ENCODE measurements at places on chromosomes 16 and 17. TPM values are rescaled to one million over a fixed set of nuclear protein-coding genes. Genes with fewer than 3 reads are reported as not detected.
A peak's percentile ranks its signal among the peaks of the same experiment; 100 is the strongest.

Gene TSPAN10
- 6.6 TPM for polyA plus RNA-seq

Gene KRTAP4-1
- not detected for polyA plus RNA-seq

Gene JMJD8
- polyA plus RNA-seq, result 48.7 TPM

Gene NTN3
- polyA plus RNA-seq, result 4.4 TPM

DNA sequence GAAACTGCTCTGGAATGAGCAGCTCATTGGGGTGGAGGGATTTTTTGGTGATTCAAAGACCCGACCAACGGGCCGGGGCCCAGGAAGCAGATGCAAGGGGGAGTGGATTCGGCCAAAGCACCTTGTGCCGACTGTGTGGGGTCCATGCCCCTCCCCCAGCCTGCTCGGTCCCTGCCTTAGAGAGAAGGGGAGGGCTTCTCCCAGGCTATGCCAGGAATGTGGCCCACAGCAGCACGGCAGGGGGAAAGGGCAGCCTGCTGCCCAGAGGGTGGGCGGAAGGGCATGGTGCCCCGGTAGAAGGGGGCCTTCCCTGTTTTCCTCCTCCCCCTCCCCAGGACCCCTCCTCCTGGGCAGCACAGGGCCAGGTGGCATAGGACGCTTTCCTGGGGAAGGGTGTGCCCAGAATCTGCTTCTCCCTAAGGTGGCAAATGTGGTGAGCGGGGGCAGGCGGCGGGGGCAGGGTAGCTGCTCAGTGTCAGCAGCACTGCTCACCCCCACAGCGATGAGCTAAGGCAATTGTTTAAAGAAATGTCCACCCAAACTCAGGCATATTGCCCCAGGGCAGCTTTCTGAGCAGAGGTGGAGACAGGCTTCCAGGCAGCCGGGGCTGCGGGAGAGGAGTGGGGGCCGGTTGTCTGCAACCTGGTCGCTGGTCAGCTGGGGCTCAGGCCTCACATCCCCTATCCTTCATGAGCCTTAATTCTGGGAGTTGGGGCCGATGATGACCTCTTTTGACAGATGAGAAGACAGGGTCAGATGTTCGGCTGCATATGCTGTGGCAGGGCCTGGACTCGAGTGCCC is 33.9 kb upstream of the MLKL start:
- DNase-seq, result no peak

DNA sequence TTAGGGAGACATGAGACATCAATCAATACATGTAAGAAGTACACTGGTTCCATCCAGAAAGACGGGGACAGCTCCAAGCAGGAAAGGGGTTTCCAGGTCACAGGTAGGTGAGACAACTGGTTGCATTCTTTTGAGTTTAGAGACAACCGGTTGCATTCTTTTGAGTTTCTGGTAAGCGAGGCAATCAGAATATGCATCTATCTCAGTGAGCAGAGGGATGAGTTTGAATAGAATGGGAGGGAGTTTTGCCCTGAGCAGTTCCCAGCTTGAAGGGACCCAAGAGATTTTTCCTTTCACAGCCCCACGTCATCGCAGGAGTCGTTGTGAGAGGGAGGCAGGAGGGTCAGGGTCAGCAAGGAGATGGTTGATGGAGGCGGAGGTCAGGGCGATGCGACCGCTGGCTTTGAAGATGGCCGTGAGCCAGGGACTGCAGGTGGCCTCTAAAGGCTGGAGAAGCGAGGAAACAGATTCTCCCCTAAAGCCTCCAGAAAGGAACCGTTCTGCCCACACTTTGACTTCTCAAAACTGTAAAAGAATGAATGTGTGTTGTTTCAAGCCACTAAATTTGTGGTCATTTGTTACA is 36.5 kb downstream of the IRF8 start:
- no peak for DNase-seq

- no peak for DNase-seq
These were observed 213.4 kb upstream of the GSE1 start for GRCh38 chr16:85399583-85400284.

DNA sequence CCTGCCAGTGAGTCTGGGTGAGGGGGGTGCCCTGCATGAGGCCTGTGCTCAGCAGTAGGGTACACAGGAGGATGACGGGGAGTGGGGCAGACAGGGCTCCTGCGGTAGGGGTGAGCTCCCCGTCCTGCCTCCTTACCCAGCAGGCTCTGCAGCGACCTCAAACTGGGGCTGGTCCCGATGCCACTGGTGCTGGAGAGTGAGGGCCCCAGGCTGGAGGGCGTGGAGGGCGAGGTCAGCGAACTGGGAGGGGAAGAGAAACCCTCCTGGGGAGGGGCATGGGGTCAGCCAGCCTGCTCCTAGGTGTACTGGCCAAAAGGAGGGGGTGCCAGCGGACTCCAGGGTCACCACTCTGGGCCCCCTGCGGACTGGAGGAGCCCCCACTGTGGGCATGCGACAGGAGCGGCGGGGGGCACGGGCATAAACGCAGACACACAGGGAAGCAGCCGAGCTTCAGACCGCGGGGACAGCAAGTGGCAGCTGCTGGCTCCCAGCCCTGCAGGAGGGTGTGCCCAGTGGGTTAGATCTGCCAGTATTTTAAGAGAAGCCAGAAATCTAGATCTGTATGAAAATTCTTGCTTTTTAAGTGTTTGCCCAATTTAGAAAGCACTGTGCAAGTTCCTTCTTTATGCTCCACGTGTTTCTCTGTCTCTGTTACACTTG is 9.0 kb upstream of the VASN start:
- DNase-seq, result no peak

GRCh38 chr17:21193031-21193430 is 20.9 kb downstream of the TMEM11 start:
- no peak for DNase-seq

DNA sequence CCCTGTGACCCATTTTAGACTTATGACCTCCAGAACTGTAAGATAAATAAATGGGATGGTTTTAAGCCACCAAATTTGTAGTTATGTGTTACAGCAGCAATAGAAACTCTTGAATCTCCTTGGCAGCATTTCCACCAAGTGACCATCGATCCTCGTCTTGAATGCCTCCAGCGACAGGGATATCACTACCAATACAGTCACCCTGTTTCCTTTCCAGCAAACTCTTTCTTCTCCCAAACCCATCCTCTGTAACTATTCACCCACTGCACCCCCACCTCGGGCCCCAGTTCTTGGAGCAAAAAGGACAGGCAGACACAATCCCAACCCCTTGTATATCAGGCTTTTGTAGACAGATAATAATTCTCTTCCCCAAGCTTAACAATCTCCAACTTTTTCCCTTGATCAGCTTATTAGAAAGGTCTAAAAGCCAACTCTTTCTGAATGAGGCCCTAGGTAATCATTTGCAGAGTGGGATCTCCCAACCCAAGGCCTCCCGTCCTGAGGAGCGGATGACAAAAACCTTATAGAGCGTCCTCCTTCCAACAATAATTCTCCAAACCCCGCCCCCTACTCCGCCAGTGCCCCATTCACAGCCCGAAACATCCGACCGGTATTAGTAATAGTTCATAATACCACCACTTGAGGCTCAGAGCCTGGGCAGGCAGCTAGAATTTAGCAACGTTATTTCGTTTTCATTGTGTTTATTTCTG is 14.7 kb upstream of the PLLP start:
- DNase-seq, result no peak

GRCh38 chr16:71499775-71500364 is 10.7 kb upstream of the ZNF19 start:
- peak; percentile 39 for DNase-seq

DNA sequence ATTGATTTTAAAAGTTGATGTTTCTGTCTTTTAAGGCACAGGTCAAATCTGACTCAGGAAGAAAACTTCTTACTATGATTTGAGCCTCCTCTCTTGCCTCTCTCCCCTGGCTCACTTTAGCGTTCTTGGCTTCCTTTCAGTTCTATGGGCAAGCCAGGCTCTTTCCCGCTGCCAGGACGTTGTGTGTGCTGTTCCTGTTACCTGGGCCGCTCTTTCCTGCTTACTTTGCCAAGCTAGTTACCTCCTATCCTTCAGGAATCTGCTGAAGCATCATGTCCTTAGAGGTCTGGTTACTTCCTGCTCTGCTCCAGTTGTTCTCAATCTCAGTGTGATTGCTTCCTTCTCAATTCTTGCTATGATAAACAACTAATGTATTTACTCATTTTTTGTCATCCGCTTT is 1108.5 kb upstream of the EEF2KMT start:
- no peak for DNase-seq

- DNase-seq, result no peak
These were observed 81.4 kb upstream of the FOXF1 start for GRCh38 chr16:86428729-86429517.

DNA sequence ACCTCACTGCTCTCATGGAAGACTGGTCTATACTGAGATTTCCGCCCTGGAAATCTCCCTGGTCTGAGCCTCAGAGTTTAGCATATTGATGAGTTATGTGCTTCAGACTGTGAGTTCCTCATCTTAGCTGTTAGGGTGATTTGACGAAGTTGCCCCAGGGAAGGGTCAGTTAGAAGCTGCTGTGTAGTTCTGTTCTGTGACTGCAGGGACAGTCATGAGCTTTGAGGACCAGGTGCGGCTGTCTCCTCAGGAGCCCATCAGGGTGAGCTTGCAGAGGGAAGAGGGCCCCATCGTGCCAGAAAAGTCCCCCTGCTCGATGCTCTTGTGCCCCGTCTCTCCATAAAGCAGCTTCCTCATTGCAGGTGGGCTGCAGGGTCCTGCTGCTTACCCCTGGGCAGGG is 28.3 kb upstream of the IL17C start:
- DNase-seq, result no peak

DNA sequence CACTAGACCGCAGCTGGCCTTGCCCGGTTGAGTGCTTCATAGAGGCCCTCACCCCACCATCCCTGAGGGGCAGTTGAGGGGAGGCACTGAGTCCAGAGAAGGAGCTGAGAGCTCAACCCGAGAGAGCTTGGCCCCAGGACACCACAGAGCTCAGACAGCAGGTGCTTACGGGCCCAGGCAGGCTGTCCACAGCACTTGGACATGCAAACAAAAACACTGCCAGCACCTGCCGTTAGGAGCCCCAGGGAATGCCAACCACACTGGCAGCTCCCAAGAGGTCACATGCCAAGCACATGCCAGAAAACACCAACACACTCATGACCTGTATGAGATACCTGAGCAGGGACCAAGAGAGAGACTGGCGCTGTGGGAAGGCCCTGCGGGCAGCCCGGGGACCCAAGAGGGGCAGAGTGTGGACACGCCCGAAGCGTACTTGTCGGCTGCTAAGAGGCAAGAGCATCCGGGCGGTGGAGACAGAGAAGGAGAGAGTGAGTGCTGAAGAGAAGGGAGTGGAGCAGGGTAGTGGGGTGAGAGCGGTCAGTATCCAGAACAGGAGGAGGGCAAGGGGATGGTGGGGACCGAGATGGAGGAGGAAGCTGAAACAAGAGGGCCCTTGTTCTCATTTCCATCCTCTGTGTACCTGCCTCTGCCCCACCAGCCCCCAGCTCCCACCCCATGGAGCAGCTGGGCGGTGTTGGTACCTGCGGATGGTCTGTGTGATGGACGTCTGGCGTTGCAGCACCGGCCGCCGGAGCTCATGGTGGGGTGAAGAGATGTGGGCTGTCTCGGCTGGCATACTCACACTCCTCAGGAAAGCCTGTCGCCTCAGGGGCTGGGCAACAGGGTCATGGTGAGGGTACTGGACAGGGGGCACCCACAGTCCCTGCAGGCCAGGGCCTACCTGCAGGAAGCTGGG is 8.2 kb downstream of the RHBDF1 start:
- DNase-seq, result no peak

GRCh38 chr16:1002399-1003166 is 21.0 kb downstream of the SOX8 start:
- no peak for DNase-seq

DNA sequence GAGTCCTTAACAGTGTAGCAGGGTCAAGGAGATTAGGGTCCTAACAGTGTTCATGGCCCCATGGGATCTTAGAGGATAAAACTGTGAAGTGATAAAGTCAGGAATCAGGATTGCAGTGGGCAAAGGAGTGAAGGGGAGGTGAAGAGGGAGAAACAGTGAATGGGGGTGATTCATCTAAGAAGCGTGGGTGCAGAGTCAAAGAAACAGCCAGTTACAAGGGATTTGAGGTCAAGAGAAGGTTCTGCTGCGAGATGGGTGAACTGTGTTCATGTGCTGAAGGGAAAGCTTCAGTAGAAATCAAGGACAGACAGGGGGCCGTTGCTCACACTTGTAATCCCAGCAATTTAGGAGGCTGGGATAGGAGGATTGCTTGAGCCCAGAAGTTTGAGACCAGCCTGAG is 5.9 kb downstream of the GTF3C1 start:
- DNase-seq, result no peak

Measured in renal cortex interstitium (tissue), 15 donors.